Hindlimb muscle (tissue), 1 donor: ENCODE measurements at places on chromosomes 1 and 21.

DNA sequence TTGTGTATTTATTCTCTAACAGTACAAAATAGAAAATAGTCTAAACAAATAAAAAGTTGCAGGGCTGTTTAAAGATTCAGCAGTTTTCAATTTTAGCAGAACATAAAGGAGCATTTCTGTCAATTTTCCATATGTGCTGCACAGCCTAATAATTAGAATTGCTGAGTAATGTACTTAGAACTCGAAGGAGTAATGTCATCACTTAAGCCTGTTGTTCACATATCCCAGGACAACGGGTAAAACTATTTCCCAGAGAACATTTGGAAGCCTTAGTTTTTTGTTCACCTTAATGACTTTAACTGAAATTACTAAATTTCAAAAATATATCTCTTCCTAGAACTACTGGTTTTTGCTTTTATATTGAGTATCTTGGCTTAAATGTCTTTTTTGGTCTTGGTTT, 81.6 kb downstream of the ZP4 start:
- peak; percentile 21 for DNase-seq

DNA sequence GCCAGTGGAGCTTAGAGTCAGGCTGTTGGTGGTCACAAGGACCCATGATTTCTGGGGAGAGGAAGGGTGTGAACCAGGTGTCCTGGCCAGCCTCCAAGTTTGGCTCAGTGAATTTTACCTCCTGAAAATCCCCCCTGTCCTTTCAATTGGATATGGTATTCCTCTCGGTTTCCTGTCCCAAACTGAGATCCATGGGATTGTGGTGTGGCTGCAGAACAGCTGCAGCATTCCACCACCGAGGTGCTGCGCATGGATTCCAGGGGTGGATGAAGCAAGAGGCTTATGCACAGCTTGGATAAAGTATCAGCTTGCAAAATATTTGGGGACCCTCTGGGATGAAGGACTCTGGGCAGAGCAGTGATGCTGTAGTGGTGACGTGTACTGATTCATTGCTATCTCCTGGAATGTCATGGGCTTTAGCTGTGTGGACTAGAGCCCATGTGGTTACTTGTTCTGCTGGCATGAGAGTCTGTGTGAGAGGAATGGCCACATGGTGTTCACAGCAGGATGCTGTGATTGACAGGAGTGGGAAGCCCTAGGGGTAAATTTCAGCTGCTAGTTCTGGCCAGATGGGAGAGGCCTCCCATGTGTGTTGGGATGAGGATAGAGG, 148.7 kb upstream of the SPAG17 start:
- no peak for DNase-seq

- DNase-seq: no peak
Measured at GRCh38 chr21:45049714-45050344, 24.6 kb upstream of the ADARB1 start.

DNA sequence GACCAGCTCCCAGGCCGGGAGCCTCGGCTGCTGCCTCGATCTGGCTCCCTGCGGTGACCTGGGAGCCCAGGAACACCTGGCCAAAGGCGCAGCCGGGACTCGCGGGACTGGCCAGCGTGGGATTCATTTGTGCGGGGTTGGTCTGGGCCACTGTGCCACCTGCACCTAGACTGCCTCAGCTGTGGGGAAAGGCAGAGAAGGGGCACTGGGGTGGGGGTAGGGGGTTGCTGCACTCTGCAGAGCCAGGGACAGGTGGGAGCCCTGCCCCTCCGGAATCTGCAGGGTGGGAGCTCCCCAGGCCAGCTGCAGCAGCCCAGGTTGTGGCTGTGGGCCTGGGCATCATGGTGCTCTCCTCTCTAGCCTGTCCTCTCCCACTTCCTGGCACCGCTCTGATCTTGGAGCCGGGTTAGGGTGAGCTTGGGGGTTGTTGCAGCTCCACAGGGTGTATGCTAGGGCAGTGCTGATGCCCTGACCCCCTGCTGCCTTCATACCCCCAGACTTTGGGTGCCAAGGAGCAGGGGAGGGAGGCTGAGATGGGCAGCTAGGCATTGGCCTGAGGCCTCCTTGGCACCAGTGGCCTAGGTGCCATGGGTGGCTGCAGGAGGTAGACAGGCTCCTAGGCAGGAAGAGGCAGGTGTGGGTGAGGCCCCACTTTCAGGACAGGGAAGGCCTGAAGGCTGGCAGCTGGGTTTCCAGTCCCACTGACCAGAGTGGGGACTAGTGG, 57.5 kb upstream of the ETV3 start:
- no peak for DNase-seq

- peak; percentile 52 for DNase-seq
Measured at GRCh38 chr21:39867198-39867650, at the start of gene PCP4. TSS of gene PCP4 (plus strand) at chr21:39867438. CDS start at chr21:39867502, 64 bp downstream.

DNA sequence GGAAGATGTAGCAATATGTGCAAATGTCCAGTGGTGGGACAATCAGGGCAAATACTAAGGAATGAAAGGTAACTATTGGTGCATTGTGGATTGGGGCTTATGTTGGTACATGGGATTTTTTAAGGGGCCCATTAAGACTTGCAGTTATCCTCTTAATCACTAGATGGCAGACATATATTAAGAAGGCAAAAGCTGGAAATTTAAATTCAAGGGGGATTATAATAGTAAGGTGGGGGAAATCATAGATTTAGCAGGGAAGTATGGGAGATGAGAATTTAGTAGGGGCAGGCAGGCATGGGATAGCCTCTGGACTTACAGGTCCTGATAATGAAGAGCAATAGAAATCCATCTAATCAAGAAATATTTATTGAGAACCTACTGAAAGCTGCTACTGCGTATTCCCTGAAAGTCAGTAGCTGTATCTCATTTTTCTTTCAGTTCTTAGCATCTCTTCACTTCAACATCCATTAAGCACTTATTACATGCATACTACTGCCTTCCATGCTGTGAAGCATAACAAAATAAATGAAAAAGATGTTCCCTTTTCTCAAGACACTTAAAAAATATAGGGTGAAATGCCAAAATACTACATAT, 251.8 kb downstream of the CRB1 start:
- DNase-seq: no peak

DNA sequence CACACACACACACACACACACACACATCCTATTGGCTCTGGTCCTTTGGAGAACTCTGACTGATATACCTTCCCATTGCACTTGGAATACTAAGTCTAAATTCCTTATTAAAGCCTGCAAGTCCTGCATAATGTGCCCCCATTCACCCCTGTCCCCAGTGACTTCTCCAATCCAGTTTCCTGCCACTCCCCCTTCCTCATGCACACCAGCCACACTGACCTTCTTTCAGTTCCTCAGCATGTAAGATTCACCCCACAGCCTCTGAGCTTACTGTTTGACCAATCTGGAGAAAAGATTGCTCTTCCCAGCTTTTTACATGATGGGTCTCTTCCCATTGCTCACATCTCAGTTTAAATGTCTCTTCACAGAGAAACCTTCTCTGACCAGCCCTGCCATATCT, 146.6 kb downstream of the TBX15 start:
- no peak for DNase-seq

- DNase-seq: no peak
Measured at GRCh38 chr1:209797978-209798639, 7.8 kb downstream of the IRF6 start.

GRCh38 chr1:39214714-39214997, 10.2 kb downstream of the MACF1 start:
- no peak for DNase-seq

DNA sequence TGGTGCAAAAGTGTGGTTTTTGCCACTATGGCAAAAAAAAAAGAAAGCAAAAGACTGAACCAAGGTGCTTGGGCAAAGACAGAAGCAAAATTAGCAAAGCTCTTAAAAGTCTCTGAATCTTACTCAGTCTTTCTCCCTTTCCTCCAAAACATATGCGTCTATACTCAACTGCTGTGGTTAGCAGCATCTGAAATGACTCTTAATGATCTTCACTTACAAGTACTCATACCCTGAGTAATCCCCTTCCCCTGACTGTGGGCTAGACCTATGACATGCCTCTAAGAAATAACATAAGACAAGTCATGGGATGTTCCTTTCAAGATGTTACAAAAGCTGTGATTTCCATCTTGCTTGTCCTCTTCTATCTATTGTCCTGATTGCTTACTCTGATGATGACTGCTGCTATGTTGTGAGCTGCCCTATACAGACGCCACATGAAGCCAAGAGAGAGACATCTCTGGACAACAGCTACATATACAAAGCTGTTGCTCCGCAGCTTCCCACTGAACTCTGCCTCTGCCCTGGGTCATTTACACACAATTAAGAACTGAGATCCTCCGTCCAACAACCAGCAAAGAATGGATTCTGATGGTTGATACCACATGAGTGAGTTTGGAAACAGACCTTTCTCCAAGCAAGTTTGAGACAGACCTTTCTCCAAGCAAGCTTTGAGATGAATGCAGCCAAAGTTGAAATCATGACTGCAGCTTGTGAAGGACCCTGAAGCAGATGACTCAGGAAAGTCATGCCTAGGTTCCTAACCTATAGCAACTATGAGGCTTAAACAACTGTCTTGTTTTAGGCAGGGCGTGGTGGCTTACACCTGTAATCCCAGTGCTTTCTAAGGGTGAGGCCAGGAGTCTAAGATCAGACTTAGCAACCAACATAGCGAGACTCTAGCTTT, 55.2 kb downstream of the PUM1 start:
- no peak for DNase-seq

DNA sequence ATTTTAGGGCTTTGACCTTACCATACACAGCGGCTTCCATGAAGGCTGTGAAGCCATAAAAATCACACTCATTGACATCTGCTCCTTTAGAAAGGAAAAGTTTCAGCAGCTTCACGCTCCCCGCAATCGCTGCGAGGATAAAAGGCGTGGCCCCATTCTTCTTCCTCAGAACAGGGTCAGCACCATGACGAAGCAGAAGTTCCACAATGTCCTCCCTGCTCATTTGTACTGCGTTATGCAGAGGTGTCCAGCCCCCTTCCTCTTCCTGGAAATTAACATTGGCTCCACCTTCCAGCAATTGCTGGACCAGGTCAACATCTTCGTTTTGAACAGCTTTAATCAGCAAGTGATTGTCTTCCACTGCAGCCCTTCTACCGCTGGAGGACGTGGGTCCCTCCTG, 2.7 kb downstream of the RNASEL start:
- DNase-seq: no peak

GRCh38 chr1:218967836-218968235, 205.8 kb upstream of the LYPLAL1 start:
- no peak for DNase-seq

GRCh38 chr1:206971029-206971655, 882 bp upstream of the FCAMR start:
- DNase-seq: no peak

GRCh38 chr1:110520827-110521226, 1.9 kb upstream of the KCNA10 start:
- no peak for DNase-seq

DNA sequence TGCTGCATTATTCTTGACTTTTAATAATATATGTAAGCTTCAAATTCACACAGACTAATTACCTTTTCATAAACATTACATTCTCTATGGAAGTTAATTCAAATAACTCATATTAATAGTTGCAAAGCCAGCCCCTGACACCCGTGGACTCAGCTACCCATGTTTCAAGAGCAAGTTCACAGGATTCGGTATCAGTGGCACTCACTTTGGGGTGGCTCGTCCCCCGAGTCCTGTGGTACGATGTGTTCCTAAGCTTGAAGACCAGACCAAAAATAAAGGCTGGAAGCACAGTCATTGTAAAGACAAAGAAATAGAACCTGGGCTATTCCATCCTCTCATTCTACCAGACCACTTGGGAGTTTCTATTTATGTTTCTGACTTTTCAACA, 70.9 kb downstream of the ITPKB start:
- no peak for DNase-seq

DNA sequence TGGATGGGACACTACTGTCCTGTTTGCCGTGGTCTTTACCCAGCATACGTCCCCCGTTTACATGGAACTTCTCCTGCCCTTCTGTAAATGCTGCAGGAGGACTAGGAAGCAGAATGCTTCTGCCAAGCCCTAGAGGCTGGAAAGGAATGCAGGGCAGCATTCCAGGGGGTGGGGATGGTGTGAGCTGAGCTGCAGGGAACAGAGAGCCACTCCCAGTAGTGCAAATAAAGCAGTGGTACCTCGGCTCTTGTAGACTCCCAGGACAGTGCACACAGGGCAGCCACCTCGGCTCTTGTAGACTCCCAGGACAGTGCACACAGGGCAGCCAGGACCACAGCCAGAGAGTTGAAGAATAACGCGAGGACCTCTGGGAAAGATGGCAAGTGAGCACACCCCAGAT, 35.4 kb downstream of the PTPRU start:
- DNase-seq: no peak

GRCh38 chr1:27906759-27907158, 28.0 kb upstream of the SMPDL3B start:
- no peak for DNase-seq

DNA sequence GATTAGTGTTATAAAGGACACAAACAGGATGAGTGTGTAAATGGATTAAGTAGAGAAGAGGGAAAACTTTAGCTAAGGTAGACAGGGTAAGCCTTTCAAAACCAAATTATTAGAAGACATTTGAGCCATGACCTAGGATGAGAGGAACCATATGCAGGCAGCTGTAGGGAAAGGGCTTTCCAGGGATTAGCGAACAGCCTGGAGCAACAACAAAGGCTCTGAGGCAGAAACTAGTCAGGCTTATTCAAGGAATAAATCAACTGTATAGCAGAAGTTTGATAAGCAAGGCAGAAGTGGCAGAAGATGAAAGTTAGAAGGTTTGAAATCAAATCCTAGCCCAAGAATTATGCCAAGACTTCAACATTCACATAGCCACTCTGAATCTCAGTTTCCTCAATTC, 21.3 kb downstream of the AIDA start:
- no peak for DNase-seq

DNA sequence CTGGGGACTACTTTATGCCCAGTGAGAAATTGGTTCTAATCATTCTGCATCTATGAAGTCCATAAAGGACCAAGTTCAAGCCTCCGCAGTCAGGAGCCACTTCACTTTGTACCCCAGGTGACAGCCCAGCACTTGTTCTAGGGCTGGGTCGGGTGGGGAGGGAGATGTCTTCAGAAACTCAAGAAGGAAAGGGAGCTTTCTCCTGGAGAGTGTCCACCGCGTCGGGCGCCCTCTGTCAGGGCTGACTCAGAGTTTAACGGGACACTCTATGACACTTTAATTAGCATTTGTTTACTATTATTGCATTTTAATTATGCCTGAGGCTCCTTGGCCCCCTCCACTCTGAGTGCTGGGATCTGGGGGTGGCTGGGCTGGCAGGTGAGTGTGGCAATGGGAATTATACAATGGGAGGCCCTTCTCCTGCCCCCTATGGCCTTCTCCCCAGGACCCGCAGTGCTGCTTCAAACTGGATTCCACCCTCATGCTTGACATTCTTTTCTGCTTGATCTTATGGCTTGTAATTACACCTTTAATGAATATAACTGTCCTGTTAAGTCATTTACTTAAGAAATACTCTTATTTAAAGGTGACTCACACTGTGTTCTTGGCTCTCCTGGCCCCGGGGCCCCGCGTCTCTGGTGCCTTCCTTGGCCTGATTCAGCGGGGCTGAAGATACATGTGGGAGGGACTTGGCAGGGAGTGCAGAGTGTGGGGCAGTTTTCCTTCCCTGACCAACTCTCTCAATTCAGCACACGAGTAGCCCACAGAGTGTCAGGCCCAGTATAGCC, 136.6 kb downstream of the PLXNA2 start:
- no peak for DNase-seq
